DMS79 treated with DMSO at 0.1 percent for 48 hours (cell line): ENCODE measurements at places on chromosomes 3 and 15.

GRCh38 chr3:31188112-31188511 lies 293.7 kb upstream of the GADL1 start:
- DNase-seq = no peak

DNA sequence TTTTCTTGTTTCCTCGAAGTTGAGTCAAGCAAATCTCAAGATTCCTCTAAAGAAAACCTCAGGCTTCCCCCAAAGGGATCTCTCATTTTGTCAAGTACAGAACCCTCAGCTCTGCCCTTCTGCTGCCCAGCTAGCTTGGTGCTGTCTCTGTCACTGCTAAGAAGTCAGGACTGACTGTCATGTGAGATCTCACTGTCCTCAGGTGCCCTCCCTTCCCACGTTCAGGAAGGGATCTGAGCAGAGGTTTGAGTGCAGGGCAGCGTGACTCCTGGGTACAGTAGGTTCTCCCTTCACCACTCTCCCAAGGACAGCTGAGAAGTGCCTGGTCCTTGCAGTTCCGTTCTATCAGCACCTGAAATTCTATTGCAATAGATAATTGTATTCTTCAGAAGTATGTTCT lies 229.7 kb downstream of the SLCO3A1 start:
- DNase-seq = no peak

- no peak for DNase-seq
These were observed 34.0 kb downstream of the PCSK6 start for GRCh38 chr15:101455291-101456025.

DNA sequence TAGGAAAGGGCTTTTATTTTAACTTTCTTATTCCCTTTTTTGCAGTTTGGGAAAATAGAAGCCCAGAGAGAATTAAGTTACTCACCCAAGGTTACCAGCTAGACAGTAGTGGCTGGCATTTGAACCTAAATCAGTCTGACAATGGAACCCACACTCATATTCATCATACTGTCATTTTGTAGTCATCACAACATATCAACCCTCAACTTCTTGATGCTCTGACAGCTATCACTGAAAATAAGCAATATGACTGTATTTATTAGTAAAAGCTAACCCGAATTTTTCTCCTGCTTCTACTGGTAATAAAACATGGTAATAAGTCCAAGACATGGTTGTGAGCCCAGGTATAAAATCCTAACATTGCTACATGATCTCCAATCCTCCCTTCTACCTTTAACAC lies 585.8 kb upstream of the UBE2E2 start:
- DNase-seq = no peak

- no peak for DNase-seq
These were observed 32.2 kb downstream of the MCTP2 start for GRCh38 chr15:94263341-94264273.

- no peak for DNase-seq
These were observed 18.1 kb downstream of the METTL6 start for GRCh38 chr3:15409239-15409638.

GRCh38 chr15:90650956-90651689 lies 66.0 kb upstream of the BLM start:
- DNase-seq = no peak

- no peak for DNase-seq
These were observed 6.6 kb downstream of the MYO5C start for GRCh38 chr15:52288986-52289385.

GRCh38 chr3:62103531-62103930 lies 269.8 kb downstream of the FEZF2 start:
- no peak for DNase-seq

- DNase-seq = no peak
These were observed 248.0 kb upstream of the CNTN3 start for GRCh38 chr3:74862476-74862875.

DNA sequence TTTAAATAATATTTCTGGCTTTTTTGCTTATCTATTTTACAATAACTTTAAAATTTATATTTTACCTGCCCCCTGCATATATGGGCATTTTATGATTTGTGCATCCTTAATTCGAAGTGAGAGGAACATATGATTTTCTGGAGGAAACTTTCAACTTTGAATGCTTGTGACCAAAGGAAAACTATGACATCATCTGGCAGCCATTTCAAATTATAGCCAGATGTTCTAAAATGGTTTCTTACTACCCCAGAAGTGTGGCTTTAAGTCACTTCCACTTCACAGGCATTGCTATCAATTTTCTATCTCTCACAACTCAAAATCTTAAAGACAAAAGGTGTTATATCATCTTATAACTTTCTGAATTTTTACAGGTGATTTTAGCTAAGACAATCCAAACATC lies 508.8 kb downstream of the RBMS3 start:
- no peak for DNase-seq

GRCh38 chr3:106242781-106243180 lies 374.0 kb upstream of the CBLB start:
- DNase-seq = no peak
